ENCODE measurements at places on chromosomes 5 and 9.
A peak's percentile ranks its signal among the peaks of the same experiment; 100 is the strongest.

DNA sequence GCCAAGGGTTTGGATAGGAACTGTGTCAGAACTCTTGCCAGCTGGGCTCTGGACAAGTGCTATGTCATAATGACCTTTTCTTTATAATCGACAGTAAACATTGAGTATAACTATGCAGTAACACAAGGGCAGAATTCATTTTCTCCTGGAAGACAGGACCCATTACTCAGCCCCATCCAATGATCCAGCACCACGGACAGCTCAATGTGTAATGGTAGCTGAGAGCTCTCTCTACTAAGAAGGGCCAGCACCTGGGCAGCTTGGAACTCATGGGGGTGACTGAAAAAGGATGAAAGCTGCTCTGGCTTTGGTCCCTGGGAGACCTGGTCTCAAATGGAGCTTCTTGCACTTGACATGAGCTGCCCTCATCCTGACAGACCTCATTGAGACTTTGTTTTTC is 347.8 kb downstream of the TRIM32 start:
- peak; percentile 18 for DNase-seq

- DNase-seq = no peak
These were observed 70.8 kb downstream of the MRPL36 start for GRCh38 chr5:1728846-1729245.

DNA sequence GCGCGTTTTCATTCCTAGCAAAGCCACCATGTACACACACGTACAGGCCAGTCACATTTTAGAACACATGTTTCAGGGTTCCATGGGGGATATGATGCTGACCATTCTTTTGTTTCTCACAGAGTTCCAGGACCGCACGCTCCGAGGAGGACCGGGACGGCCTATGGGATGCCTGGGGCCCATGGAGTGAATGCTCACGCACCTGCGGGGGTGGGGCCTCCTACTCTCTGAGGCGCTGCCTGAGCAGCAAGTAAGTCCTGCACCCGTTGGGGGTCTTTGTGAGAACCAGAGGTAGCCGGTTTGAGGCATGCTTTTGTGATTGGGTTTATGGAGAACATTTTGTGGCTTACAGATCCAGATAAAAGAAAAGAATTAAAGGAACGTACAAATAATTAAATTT is 30.8 kb downstream of the ADAMTSL1 start:
- DNase-seq = no peak

- DNase-seq = no peak
These were observed 78.5 kb downstream of the C9orf152 start for GRCh38 chr9:110129425-110129824.

- DNase-seq = peak; percentile 6
These were observed 29.9 kb upstream of the MEGF10 start for GRCh38 chr5:127260686-127261085.

DNA sequence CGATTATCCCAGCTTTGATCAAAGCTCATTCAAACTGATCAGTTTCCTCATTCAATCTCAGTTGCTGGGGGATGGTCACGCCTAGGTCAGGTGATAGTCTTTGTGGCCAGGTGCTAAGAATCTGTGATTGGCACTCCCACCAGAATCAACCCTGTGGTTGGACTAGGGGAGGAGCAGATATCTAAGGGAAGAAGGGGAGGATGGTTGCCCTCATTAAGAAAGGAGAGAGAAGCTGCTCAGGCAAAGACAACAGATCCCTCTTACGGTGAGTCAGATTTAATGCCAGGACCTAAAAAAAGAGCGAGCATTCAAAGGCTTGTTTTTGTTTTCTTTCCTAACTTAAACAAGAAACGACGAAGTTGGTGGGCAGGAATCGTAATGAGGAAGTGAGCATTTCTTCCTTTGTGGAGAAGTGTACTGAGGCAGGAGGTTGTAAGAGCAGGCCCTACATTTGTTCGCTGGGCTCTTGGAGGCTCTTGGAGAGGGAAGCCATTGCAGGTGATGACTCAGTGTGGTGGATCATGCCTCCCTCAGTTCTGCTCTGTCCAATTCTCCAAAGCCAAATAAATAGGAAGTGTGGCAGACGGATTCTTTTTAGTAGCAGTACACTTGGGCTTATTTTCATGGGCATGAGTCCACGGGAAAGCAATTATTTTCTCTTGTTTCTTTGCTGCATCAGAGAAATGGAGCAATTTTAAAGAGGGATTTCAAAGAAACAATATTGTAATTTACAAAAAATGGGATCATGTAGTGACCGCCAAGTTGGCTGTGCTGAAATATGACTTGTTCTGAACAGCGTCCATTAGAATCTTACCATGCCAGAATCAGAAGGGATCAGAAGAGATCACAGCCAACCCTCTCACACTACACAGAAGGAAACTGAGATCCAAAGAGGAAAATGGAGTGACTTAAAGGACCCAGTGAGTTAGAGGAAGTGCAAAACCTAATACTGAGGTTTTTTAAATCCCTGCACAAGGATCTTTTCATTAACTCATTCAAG is 18.7 kb upstream of the TGFBR1 start:
- peak; percentile 70 for DNase-seq

- DNase-seq = no peak
These were observed 133.6 kb upstream of the RETREG1 start for GRCh38 chr5:16750445-16750844.

GRCh38 chr5:20497356-20497755 is 509.4 kb upstream of the CDH18 start:
- no peak for DNase-seq
